ENCODE measurements at places on chromosomes 16 and 17.
A peak's percentile ranks its signal among the peaks of the same experiment; 100 is the strongest.

GRCh38 chr16:67115639-67116038 is 5.9 kb downstream of the PHAF1 start:
- no peaks in the 10 kb centered on the region for H3K27me3 ChIP-seq
- no peak overlapping the region for H3K4me3 ChIP-seq
- no peak for DNase-seq
- no peak overlapping the region for H3K27ac ChIP-seq
- peaks cover 2% of the 10 kb centered on the region for H3K4me1 ChIP-seq

DNA sequence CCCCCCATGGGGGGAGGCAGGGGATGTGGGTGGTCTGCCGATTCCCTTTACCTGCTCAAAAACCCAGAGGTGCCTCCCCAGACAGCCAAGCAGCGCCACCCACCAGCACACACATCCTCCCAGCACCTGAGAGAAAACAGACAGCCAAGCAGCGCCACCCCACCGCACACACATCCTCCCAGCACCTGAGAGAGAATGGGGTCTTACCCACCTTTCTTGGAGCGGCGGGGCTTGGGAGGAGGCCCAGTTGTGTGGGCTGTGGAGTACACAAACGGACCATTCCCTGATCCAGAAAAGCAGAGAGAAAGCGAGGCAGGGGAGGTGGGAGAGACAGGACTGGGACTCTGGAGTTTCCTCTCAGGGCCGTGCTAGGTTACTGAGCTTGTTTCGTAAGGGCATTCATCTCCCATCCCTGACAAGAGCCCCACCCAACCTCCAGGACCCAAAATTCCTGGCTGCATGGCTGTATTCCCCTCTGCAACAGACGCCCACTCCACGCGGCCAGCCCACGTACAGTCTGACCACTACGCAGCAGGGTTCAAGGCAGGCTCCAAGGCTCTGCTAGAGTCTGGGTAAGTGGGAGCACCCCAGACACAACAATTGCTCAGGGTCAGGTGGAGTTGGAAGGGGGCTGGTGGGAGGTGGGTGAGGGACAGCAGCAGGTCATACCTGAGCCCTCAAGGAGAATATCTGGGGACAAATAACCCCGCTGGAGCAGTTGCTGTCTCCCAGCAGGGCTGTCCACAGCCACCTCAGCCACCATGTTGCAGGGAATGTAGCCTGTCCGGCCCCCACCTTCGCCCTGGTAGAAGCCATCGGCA is 22.3 kb downstream of the TSPOAP1 start:
- H3K4me1 ChIP-seq, result no peaks in the 10 kb centered on the region
- no peaks in the 10 kb centered on the region for H3K27me3 ChIP-seq
- H3K36me3 ChIP-seq, result no peaks in the 10 kb centered on the region
- H3K4me3 ChIP-seq, result no peak overlapping the region

DNA sequence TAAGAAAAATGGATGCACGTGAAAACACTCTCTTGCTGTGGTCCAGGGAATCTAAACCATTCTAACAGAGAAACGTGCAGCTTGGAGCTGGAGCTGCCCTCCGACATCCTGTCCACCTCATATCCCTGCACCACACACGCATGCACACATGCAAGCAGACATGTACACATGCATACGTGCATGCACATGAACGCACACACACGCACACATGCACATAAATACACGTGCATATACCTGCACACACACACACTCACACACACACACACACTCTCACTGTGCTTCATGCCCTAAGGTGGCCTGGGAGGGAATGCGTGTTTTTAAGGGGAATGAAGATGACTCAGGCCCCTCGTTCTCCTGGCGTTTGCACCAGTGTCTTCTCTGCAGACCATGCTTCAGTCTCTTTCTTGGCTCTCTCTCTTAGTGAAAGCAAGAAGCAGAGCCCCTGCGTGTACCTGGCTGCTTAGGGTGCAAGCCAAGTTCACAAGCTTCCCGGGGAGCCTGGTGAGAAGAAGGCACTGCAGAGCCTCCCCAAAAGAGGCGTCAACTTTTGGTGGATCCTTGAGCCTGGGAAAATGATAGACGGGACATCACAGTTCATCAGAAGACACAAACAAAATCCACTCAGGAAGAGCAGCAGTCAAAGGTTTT is 72.8 kb downstream of the GOSR1 start:
- H3K4me3 ChIP-seq, result no peak overlapping the region
- no peak overlapping the region for H3K27ac ChIP-seq
- H3K27me3 ChIP-seq, result no peaks in the 10 kb centered on the region
- DNase-seq, result no peak
- H3K36me3 ChIP-seq, result no peaks in the 10 kb centered on the region
- no peaks in the 10 kb centered on the region for H3K4me1 ChIP-seq

GRCh38 chr16:15856182-15856581 is 646 bp downstream of the MYH11 start:
- H3K27me3 ChIP-seq, result no peaks in the 10 kb centered on the region
- peak overlapping the region; percentile 71 for H3K4me3 ChIP-seq
- H3K4me1 ChIP-seq, result peaks cover 12% of the 10 kb centered on the region
- H3K36me3 ChIP-seq, result peaks cover 3% of the 10 kb centered on the region
- peak overlapping the region; percentile 88 for H3K27ac ChIP-seq

GRCh38 chr16:69707920-69708683 is 18.3 kb downstream of the NQO1 start:
- no peak overlapping the region for H3K27ac ChIP-seq
- no peaks in the 10 kb centered on the region for H3K27me3 ChIP-seq
- no peaks in the 10 kb centered on the region for H3K4me1 ChIP-seq
- H3K36me3 ChIP-seq, result peaks cover 7% of the 10 kb centered on the region

DNA sequence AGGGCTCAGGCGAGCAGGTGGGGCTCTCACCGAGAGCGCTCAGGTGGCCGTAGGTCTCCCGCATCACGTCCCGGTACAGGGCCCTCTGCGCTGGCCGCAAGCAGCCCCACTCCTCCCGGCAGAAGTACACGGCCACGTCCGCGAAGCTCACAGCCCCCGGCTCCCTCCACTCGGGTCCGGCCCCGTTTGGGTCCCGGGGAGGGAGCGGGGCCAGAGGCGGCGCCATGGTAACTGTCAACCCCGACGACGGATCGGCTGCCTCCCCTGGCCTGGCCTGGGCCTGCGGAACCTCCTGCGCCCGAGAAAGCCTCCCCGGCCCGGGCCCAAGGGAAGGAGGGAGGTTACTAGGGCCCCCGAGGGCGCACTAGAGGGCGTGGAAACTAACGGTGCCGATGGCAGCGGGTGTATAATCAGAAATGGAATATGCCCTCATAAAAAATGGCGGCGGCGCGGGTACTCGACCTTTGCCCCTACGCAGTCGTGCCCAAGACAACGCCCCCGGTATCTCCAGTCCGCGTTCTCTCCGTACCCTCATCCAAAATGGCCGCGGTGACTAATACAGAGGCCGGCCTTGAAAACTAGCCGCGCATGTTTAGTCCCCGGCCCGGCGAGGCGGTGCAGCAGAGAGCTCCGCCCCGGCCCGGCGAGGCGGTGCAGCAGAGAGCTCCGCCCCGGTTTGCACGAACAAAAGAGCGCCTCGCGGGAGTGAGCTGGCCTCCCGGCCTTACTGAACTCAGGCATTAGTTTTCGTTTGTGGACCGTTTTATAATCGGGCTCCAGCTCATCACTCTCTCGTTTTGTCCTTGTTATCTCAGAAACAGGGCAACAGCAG is at the start of gene ZNF764:
Gene ZNF764 (minus strand): TSS at position 418 of the 832 bp plus-strand sequence. CDS start 192 bp downstream, at position 226.
- H3K4me1 ChIP-seq, result peaks cover 10% of the 10 kb centered on the region
- peak within 1 kb of the TSS; percentile 92 for H3K27ac ChIP-seq
- peak within 1 kb of the TSS; percentile 91 for H3K4me3 ChIP-seq
- H3K36me3 ChIP-seq, result peaks cover 32% of the 10 kb centered on the region
- H3K27me3 ChIP-seq, result no peaks in the 10 kb centered on the region
- DNase-seq, result peak; percentile 99
